ENCODE measurements at places on chromosomes 7 and 10.

DNA sequence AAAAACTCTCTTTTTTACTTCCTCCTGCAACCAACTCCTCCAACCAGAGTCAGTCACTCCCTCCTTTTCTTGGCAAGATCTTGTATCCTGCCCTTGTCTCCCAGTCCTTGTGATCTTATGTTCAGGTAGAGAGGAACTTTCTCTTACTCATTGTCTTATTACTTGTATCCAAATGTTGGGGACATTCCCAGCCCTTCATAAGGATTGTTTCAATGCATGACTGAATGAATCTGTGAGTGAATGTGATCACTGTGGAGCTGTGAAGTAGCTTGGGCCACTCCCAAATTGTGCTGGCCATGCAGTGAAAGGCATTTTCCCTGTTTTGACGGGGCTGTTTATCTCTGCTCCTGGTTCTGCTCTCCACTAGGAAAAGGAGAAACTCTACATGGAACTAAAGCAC, 93.7 kb downstream of the CFAP58 start:
- no peak for DNase-seq

DNA sequence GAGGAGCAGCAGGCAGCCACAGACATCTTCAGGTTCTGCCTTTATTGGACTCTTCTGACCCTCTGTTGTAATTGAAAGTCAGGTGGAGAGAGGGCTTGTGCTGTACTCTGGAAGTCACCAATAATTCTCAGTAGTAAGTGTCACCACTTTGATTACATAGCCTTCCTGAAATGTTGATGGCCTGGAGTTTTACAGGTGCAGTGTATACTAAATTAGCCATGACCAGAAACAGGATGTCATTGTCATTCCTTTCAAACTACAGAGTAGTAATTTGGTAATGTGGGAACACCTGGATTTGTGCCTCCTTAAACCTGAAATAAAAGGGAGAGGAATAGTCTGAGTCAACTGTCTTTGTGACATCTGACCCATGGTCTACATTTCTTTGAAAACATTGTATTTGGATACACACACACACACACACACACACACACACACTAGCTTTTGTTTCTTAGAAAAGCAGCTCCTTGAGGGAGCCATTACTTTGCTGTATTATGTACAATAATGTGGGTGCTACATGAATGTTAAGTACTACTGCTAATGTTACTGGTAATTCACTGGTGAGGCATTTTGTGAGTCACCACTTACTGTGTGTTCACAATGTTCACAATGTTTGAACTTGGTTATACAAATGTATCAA, 19.6 kb downstream of the ARL4A start:
- no peak for DNase-seq

GRCh38 chr7:37916017-37916672, 472 bp downstream of the SFRP4 start:
- no peak for DNase-seq

- DNase-seq: no peak
Measured at GRCh38 chr10:46520941-46521340, 35.5 kb downstream of the GPRIN2 start.

GRCh38 chr7:47449810-47450590, 131.9 kb downstream of the TNS3 start:
- DNase-seq: no peak

DNA sequence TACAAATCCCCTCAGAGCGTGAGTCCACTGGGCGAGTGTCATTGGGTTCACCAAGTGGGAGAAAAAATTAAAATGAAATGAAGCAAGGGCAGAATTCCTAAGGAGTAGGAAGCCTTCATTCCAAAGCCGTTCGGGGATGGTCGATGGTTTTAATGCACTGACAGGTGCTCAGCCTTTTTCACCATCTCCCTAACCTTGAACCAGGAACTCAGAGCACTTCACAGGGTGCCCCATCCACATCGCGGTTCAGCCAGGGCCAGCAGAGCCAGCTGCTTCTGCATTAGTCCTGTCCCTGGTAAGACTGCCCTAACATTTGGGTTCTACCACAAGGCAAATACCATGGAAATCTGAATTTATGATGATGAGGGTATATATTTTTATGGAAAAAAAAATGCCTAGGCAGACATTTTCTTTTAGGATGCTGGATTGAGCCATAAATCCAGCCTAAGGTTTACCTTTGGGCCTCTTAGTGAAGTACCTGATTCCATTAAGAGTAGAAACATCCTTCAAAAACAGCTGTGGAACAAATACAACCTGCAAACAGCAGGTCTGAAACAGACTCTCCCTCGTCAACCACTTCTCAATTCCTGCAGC, 203.5 kb upstream of the RNF32 start:
- DNase-seq: no peak

DNA sequence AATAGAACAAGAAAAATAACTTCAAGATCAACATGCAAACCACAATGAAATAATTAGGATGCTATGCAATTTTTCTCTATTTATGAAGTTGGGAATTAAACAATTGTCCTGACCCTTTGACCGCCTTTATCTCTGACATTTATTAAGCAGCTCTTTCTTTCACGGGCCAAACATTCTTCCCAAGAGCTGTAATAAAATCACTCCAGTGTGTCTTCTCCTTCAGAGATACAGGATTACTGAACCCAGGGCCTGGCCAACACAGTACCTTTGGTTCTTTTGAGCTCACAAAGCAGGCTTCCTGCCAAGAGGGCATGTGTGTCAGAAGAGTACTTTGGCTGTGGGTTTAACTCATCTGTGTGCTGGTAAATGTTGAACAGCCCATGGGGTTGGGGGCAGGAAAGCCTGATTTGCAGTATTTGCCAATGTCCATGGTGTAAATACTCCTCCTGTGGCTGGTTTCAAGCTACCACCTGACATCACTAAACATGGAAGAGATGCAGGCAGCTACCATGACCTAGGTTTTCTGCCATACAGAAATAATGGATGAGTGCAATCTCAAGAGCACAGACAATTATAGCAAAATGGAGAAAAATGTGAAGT, 121.7 kb downstream of the FANK1 start:
- DNase-seq: no peak

DNA sequence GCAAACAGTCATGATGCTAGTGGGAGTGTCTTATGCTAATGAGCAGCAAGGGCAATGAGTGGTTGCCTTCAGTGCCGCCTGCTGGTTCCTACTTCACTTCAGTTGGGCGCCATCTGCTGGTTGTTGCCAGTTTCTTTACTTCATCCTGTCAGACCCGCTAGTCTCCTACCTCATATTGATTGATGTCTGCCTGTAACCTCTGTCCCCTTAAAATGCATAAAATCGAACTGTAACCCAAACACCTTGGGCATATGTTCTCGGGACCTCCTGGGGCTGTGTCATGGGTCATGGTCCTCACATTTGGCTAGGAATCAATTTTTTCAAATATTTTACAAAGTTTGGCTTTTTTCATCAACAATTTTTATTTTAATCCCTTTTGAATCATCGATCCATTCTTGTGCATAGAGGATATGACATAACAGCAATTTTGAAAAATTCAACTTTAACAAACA, 62.8 kb upstream of the C7orf33 start:
- DNase-seq: peak; percentile 79

GRCh38 chr7:131149840-131150239, 177.8 kb upstream of the MKLN1 start:
- no peak for DNase-seq

GRCh38 chr7:103059471-103059870, 15.1 kb downstream of the FBXL13 start:
- DNase-seq: no peak

DNA sequence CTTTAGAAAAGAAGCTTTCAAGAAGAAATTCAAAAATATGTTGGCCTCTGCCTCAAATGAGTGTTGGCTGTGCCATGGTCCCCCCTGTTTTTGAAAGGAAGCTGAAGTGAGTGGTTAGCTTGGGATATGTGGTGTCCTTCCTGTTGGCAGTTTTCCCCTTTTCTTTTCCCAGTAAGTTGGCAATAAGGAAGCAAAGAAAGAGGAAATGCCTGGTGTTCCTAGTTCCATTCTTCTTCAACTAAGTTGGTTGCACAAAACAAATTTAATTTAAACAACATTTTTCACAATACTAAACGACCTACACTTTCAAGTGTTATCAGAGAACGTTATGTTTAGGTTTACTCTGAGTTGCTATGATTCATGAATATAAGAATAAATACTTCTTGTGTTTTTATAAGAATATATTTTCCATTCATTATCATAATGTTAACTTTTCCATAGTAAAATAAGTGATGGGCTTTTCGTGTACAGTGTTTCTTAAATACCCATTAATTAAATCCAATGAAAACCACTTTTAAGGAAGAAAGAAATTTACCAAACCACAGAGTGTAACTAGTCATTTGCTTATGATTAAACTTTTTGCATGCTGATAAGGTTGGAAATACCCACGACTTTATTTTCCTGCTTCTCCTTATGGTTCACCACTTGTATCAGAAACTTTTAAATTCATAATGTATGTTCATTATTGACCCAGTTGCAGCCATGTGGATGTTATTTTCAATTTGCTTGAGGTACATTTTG, 7.7 kb downstream of the HDAC9 start:
- no peak for DNase-seq

GRCh38 chr7:140732416-140732815, 35.9 kb downstream of the NDUFB2 start:
- DNase-seq: no peak

- DNase-seq: no peak
Measured at GRCh38 chr7:100521076-100521475, 17.9 kb upstream of the AGFG2 start.

GRCh38 chr10:71964743-71965515, 734 bp downstream of the CHST3 start:
- DNase-seq: no peak

DNA sequence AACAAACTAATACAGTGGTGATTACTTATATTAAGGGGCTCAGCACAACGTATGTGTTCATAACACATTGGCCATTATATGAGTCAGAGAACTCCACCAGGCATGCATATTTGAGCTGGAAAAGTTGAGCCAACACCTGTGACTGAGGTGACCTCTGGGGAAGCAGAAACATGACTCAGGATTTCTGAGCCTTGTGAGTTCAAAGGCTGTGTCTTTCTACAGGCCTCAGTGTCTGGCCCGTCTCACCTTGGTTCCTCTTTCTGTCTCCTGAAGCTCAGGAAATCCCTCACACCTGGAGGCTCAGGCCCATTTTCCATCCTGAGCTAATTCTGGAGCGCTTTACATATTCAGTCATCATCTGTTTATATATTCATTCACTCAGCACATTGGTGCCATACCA, 230.9 kb upstream of the AGK start:
- no peak for DNase-seq

DNA sequence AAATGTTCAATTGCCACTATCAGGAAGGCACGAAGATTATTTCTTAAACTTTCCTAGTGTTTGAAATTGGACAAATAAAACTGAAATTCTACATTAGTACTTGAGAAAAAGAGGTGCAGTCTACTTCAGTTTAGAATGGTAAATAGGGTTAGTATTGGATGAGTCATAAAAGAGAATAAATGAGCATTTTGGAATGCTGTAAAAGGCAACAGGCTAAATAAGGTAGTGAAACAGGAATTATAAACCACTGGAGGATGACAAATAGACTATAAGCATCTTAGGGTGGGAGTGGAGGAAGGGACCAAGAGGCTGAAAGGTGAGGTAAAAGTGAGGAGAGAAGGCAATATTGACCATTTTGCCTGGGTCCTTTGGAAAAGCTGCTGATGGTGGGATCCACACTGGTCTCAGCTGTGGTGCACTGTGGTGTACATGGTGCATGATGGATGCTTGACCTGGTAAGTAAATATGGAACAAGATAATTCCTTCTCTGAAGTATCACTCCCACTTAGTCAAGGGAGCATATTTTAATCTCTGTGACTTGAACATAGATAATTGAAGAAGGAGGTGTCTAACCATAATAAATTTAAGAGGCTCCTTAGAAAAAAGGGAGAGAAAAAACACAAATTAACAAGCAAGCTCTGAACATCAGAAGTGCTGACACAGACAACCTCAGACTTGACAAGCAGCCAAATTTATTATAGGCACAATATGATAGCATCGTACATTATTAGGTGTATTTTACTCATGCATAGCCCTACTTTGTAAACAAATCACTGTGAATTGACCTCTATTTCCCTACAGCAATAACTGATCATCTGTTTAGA, 76.4 kb upstream of the SCIN start:
- no peak for DNase-seq

- no peak for DNase-seq
Measured at GRCh38 chr7:80548840-80549530, 37.1 kb upstream of the GNAT3 start.

GRCh38 chr10:27816320-27816719, 70.7 kb upstream of the MKX start:
- DNase-seq: no peak

- DNase-seq: no peak
Measured at GRCh38 chr10:124180947-124181549, 87.7 kb upstream of the CHST15 start.

DNA sequence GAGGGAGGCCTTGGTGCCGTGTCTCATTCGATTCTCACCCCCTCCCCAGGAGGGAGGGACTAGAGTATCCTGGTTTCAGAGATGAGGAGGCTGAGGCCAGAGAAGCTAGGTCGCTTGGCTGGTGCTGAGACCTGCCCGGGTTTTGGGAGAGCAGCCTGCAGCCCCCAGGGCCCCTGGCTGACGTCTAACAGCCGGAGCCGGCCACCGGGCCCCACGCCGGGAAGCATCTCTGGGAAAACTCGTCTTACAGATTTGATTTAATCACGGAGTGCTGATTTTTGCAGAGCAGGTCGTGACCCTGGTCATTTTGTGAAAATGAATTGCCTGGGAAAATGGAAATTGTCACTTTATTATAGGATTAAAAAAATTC, 97.5 kb downstream of the MICALL2 start:
- no peak for DNase-seq

- no peak for DNase-seq
Measured at GRCh38 chr10:66811211-66811610, 114.6 kb upstream of the LRRTM3 start.

Data from NK-92 treated with Interleukin-12 subunit alpha and Interleukin-12 subunit beta, amount 100 ng/mL, for 24 hours (cell line).